ENCODE measurements at places on chromosomes 2 and 18.
A peak's percentile ranks its signal among the peaks of the same experiment; 100 is the strongest.

DNA sequence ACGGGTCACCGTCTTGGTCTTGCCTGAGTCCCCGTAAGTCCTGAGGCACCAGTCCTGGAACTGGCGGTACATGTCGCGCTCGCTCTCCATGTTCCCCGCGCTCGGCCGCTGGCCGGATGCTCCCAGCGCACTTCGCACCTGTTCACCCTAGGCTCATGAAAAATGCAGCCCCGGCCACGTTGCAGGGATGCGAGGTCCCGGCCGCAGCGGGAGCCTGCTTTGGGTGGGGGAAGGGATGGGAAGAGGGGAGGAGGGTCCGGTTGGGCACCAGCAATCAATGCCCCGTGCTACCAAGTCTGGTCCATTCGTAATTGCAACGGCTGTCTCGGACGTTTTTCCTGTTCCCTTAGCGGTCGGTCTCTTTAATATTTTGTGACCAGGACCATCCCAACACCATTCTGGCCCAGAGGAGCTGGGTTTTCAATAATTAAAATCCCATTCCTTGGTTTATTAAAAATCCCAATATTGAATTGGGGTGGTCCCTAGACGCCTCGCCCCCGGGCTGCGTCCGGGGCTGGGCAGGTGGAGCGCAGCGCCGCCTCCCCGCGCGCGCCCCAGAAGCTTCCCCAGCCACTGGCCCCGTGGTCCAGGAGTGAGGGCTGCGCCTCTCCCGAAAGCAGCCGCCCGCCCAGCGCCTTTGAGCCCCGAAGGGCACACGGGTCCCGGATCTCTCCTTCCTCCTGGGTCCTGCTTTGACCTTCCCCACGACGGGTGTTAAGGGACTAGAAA is 1.4 kb downstream of the NOL4 start:
- DNase-seq, result no peak

GRCh38 chr2:112343827-112344585 is 68.6 kb downstream of the ZC3H6 start:
- DNase-seq, result no peak

- DNase-seq, result no peak
Observed at GRCh38 chr2:241179899-241180298, 8.6 kb upstream of the ANO7 start.

DNA sequence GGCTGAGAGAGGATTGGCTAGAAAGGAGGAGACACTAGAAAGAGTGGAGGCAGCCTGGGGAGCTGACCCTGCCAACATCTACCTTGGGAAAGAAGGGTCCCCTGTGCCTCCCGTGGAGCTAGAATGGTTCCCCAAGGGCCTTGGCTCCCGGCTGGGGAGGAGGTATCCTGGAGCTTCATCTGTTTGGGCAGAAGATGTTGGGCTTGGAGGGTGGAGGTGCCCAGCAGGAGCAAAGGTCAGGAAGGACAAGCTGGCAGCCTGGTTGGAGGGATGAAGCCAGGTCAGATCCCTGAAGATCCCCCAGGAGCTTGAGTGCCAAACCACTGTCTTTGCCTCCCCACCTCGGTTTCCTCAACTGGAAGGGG is 2.9 kb downstream of the ATP6V1B1 start:
- DNase-seq, result no peak

DNA sequence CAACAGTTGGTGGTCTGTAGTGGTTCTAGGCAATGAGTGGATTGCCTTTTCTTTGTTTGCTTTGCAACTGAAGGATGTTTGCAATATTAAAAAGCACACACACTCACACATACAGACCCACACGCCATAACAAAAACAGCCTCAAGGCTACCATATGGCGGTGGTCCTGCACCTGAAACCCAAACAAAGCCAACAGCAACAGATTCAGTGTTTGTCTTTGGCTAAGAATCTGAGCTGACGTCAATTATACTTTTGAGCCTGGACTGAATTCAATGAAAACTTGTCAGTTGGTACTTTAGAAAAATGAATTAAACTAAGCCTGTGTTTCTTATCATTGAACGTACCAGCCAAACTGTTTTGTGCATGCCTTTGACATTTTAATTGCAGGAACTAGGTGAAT is 65.0 kb upstream of the NYAP2 start:
- no peak for DNase-seq

- no peak for DNase-seq
Observed at GRCh38 chr2:199118673-199119112, 339.0 kb downstream of the SATB2 start.

- no peak for DNase-seq
Observed at GRCh38 chr2:154495455-154495868, 203.0 kb upstream of the KCNJ3 start.

GRCh38 chr2:39243469-39244123 is at the start of gene CDKL4:
Gene CDKL4 (minus strand): TSS chr2:39243970.
- no peak for DNase-seq

- peak; percentile 12 for DNase-seq
Observed at GRCh38 chr2:146927080-146927711, 917.6 kb upstream of the ACVR2A start.

DNA sequence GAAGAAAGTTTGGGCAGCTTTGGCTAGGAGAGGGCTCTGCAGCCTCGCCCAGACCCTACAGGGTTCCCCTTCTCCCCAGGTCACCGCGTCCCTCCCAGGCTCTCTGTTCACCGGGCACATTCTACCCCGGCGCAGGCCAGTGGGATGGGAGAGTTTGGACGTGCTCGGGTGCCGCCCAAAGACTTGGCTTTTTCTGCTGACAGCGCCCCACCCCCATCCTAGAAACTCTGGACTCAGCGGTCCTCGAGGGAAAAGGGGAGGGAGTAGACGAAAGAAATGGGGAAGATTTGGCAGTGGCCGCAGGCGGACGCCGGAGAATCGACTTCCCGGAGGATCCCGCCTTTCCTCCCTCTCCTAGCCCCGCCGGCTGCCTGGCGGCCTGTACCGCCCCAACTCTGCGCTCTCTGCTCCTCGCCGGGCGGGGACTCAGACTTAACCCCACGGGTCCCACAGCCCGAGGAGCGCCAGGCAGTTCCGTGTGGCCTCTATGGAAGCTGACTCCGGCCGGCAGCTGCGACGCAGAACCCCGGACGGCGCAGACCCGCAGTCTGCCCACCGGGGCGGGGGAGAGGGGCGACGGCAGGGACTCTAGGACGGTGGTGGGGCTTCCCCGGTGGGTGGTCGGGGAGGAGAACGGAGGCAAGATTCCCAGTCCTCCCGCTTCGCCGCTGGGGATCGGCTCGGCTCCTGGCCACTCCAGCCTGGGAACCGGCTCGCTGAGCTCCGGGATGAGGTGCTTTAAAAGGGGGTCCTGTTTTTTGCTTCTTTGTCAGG is 863 bp upstream of the SIX2 start:
- DNase-seq, result peak; percentile 78

DNA sequence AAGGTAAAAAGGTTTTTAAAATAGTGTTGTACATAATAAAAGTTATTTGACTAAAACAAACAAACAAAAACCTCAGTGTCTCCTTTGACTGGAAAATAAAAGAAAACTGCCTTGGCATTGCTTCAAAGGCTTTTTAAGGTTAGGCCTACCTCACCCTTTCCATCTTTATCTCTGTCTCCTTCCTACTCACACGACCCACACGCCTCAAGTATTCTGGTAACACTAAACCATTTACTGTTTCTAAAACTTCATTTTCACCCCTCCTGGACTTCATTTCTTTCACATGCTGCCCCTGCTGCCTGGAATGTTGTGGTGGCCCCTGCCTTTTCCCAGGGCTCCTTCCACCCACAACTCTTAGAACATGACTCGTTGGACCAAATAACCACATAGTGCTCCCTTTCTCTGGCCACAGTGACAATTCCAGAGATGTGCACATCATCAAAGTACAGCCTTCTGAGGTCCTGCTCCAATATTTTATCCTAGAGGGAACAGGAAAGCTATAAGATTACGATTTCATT is 54.0 kb downstream of the ERBB4 start:
- no peak for DNase-seq

GRCh38 chr18:34039611-34040010 is 185.1 kb downstream of the NOL4 start:
- no peak for DNase-seq

- DNase-seq, result no peak
Observed at GRCh38 chr18:22001912-22002487, 167.4 kb upstream of the GATA6 start.

- DNase-seq, result no peak
Observed at GRCh38 chr18:50627594-50628532, 68.0 kb downstream of the MAPK4 start.

- DNase-seq, result no peak
Observed at GRCh38 chr2:203578759-203579643, 43.9 kb upstream of the RAPH1 start.

DNA sequence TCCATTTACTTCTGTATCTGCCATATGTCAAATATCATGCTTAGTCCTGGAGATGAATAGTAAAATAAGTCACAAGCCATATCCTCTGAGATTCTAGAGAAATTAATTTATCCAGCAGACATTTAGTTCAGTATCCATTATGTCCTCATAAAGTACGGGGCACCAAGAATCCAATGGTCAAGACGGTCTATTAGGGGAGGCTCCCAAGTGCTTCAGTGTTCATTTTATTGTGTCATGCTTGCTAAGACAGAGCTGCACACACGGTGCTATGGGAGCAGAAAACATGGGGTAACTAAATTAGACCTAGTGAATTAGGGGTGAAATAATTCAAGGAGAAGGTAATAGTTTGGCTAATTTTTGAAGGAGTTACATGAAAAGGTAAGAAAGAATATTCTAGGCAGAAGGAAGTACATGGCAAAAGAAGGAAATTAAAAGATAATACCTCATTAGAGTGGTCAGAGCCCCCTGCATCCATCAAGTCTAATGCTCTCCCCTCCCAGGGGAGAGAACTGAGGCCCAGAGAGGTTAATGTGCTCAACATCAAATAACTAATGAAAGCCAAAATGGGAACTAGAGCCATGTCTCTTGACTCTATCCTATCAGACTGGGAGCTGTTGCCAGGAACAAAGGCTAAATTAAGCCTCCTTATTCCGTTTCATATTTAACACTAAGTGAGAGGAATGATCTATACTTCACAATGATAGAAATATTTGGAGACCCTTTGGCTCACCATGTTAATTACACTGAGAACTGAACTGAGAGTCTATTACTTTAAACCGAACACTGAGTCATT is 358.7 kb downstream of the LRRTM1 start:
- DNase-seq, result no peak

DNA sequence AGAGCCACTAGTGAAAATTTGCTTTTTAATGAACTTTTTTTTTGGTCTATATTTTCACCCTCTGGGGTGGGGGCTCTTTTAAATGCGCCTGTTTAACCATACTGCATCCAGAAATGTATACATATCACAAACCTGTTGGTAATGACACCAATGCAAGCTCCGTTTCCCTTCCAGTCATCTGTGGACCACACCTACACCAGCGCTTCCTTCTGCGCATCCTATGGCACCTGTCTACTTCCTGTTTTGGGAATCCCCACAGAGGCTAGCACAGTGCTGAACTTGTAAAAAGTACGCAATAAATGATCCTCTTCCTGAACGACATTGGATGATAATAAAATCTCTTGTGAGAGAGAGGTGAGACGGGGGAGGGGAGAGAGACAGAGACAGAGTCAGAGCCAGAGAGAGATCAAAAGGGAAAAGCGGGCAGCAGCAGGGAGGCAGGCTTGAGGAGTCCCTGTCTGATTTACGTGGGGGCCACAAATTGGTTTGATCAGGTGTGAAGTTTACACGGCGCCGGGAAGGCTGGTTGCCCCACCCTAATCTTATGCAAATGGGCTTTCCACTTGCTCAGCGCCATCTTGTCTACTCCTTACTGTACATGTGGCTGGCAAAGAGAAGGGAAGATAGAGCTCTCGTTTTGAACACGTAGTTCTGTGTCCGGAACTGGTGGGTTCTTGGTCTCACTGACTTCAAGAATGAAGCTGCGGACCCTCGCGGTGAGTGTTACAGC is 38.1 kb upstream of the SLC38A11 start:
- DNase-seq, result no peak

GRCh38 chr18:79988071-79988450 is 302 bp downstream of the TXNL4A start:
- no peak for DNase-seq

DNA sequence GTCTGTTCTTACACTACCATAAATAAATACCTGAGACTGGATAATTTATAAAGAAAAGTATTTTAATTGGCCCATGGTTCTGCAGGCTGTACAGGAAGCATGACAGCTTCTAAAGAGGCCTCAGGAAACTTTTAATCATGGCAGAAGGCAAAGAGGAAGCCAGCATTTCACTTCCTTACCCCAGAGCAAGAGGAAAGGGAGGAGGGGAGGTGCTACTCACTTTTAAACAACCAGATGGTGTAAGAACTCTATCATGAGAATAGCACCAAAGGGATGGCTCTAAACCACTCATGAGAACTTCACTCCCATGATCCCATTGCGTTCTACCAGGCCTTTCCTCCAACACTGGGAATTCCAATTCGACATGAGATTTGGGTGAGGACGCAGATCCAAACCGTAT is 344.4 kb upstream of the SLC39A10 start:
- DNase-seq, result no peak

GRCh38 chr2:63834401-63834800 is 7.3 kb upstream of the UGP2 start:
- no peak for DNase-seq

DNA sequence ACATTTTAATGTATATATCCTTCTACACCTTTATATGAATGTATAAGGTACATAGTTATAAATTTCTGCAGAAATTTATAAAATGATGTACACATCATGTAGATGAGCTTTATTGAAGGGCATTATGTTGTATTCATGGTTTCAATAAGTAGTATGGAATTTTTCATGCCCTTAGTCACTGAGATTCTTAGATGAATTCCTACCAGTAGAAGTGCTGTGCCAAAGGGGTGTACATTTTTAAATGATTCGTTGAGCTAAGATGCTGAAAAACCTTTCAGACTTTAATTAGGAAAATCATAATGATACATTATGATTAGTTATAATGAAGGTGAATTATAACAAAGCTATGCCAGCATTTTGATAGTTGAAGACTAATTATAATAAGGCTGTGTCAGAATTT is 115.2 kb downstream of the ZNF236 start:
- no peak for DNase-seq

- no peak for DNase-seq
Observed at GRCh38 chr2:26245810-26246209, 1.1 kb downstream of the HADHB start.

GRCh38 chr18:22276334-22276713 is 106.9 kb downstream of the GATA6 start:
- DNase-seq, result no peak

DNA sequence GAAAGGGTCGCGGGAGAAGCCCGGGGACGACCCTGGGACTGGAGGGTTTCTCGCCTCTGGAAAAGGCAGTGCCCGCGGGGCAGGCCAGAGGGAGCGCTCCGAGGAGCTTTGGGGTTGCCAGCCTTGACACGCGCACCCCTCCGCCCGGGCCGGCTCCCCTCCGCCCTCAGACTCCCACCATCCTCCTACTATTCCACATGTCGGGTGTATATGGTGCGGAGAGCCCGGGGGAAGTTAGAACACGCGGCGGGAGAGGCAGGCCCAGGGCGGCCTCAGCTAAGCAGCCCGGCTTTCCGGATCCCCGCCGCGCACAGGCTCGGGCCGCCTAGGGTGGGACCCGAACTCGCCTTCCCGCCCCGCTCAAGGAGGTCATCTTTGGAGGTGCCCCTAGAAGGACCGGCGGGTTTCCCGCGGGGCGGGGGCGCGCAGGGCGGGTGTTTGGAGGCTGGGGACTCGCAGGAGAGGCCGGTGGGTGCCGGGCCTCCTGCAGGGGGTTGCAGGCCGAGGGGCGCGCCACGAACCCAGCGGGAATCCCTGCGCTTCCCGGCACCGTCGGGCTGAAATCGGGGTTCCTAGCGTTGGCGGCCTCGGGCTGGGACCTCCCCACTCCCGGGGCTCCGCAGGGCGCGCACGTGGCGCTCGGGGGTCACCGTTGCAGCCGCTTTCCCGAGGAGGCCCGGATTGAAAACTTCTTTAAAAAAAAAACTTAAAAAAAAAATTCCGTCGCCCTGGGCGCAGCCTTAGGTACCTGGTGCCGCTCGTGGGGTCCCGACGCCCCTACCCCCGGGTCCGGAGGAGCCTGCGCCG is 3.7 kb downstream of the NFATC1 start:
- DNase-seq, result no peak

All from HS-27A (cell line).